Parietal lobe (tissue), 2 donors: ENCODE measurements at places on chromosomes 5 and 9. TPM values are rescaled to one million over a fixed set of nuclear protein-coding genes. Genes with fewer than 3 reads are reported as not detected.

The KIAA1191 gene
- 114 TPM for total RNA-seq

The ACOT12 gene
- total RNA-seq, result 5.0 TPM

The TAS2R1 gene
- 0.31 TPM for total RNA-seq

The IL13 gene
- not detected for total RNA-seq

The CARTPT gene
- 0.63 TPM for total RNA-seq

The EPB41L4B gene
- total RNA-seq, result 3.4 TPM

The TEX48 gene
- not detected for total RNA-seq

The CSF1R gene
- 8.8 TPM for total RNA-seq

The BRINP1 gene
- total RNA-seq, result 69.2 TPM

The PFN3 gene
- total RNA-seq, result 1.6 TPM

The HACD4 gene
- total RNA-seq, result 0.94 TPM

The PCDHGA1 gene
- total RNA-seq, result 9.1 TPM
